ENCODE measurements at places on chromosomes 16 and 17.

DNA sequence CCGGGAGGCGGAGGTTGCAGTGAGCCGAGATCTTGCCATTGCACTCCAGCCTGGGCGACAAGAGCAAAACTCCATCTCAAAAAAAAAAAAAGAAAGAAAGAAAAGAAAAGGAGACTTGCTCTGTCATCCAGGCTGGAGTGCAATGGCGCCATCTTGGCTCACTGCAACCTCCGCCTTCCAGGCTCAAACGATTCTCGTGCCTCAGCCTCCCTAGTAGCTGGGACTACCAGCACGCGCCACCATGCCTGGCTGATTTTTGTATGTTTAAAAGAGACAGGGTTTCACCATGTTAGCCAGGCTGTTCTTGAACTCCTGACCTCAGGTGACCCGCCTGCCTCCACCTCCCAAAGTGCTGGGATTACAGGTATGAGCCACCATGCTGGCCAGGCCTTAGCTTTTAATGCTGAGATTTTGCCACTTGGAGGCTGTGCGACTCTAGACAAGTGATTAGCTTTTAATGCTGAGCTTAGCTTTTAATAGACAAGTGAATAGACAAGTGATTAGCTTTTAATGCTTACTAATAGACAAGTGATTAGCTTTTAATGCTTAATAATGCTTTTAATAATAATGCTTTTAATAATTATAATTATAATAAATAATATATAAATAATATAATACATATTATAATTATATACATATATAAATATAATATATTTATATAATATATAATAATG, 9.6 kb downstream of the LDAF1 start:
- no peak for DNase-seq

GRCh38 chr17:45284176-45285140, 22.6 kb upstream of the SPATA32 start:
- no peak for DNase-seq

DNA sequence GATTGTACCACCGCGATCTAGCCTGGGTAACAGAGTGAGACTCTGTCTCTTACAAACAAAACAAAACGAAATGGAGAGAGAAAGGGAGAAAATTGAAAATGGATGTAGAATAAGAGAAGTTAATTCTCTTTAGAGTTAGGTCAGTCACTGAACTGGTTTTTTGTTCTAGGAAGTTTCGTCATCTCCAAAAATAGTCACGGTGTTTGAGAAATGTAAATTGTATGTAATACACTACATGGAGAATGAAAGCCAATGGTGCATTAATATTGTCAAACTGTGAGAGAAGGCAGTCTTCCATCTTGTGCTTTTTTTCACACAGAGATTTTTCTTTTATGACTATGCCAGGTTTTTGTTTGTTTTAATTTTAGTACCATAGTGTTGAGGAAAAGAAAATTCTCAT, 145.9 kb downstream of the BCAS3 start:
- no peak for DNase-seq

GRCh38 chr17:37828651-37829124, 83.8 kb upstream of the HNF1B start:
- no peak for DNase-seq

Data from stimulated activated CD8-positive, alpha-beta memory T cell treated with anti-CD3 and anti-CD28 coated beads, Interleukin-7, amount 100 ng/mL, for 1 hour (primary cell).